Urinary bladder (tissue), 4 donors: ENCODE measurements at places on chromosomes 4 and X. TPM values are rescaled to one million over a fixed set of nuclear protein-coding genes. Genes with fewer than 3 reads are reported as not detected.

DNA sequence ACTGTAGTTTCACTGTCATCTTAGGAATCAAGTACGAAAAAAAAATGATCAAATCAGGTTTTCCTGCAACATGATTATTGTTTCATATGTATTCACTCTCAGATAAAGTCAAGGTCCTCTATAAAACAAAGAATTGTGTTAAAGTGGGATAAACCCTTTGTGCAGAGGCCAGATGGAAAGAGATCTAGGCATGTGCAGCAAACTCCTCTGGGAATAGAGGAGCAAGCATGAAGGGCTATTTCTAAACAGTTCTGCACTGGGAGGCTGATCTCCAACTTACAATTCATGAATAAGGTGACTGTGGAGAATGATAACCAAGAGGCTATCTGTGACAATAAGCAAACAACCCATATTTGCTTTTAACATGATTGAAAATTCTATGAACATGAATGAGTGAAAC lies 2.4 kb upstream of the WDFY3 start:
- no peak for DNase-seq

DNA sequence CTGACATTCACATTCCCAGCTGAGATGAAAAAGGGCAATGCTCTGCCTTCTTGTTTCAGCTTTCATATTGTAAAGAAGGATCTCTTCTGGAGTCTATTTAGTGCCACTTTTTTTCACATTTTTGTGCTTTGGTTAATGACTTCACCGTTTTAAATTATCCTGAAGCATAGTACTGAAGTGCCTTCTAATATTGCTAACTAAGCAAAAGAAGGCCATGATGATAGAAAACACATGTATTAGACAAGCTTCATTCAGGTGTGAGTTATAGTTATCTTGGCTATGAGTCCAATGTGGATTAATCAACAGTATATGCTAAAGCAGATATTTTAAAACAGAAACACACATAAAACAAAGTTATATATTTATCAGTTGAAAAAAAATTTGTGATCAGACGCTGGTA lies 40.4 kb downstream of the NXT2 start:
- no peak for DNase-seq

Gene P2RY10
- total RNA-seq, result 2.2 TPM

Gene ATP8A1
- 59.2 TPM for total RNA-seq

Gene SYNPO2
- 428 TPM for total RNA-seq

Gene SHISA3
- 2.1 TPM for total RNA-seq

DNA sequence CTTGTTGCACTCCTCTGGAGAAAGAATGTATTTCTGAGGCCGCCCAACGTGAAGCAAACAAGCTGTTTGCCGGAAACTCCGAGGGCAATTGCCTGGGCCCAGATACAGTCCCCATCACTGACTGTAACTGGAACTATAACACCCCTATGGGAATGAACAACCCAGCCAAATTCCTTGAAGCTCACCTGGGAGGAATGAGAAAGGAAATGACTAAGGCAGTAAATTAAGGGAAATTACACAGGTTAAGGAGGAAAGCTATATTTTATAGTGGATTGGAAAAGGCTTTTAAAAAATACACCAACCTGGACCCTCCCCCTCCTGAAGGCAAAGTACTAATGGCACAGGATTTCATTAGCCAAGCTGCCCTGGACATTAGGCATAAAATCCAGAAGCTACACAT lies 11.7 kb upstream of the HERC5 start:
- DNase-seq, result no peak

DNA sequence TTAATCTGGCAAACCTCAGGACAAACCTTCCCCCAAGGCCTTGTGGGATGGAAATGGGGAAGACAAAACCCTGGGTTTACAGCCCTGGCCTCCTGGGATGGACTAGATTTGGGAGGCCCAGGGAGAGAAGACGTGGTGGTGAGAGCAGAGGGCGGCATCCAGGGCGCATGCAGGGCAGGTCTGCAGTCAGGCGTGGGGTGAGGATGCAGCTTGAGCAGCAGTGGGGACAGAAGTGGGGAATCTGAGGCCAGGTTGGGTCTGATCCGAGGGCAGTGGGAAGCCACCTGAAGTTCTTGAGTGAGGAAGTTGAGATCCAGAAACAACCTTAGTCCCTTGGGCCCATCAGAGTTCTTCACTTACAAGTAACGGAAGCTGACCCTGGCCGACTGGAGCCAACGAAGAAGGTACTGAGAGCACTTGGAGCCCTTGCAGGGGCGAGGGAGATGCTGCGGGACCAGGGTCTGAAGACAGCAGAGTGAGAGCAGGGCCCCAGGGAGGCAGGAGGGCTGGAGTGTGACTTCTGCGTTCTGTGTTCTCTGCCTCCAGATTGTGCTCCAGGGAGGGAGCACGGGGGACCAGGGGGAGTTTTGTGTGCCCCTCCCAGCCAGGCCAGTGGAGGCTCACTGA lies 42.0 kb upstream of the GPR78 start:
- no peak for DNase-seq

GRCh38 chr4:128162434-128162833 lies 101.3 kb downstream of the LARP1B start:
- no peak for DNase-seq

DNA sequence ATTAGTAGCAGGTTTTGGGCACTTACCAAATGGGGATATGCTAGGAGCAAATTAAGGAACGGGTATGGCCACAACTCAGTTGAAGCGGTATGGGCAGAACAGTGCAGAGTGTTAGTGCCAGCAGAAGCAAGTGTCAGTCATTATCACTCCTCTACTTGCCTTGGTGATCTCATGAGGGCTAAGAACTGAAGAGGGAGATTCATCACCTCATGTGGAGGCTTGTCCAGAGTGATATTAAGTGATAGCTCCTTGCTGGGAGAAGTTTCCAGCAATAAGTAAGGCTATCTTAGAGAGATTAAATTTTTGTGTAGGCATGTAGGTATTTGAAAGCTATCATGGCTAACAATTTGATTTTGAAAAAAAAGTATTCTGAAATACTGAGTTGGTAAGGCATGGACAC lies 615.4 kb upstream of the SMIM31 start:
- DNase-seq, result no peak

- DNase-seq, result no peak
Observed at GRCh38 chrX:82757614-82758013, 750.5 kb upstream of the POU3F4 start.

DNA sequence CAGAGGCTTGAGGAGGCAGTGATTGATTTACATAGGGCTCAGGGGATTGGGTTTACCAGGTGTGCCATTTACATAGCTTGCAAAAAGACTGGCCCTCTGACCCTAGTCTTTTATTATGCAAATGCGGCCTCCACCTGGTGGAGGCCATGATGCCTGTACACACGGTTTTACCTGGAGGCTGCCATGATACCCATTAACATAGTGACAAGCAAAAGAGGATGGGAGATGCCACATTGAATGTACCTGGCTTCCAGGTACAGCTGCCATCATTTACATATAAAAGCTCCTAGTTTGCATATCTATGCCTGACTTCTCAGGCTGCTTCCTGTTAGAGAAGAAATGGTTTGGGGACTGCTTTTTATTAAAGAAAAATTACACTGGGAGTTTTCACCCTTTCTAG lies 72.0 kb downstream of the NEXMIF start:
- no peak for DNase-seq

- DNase-seq, result no peak
Observed at GRCh38 chrX:11908371-11908770, 150.3 kb downstream of the MSL3 start.

Gene SPANXB1
- not detected for total RNA-seq

DNA sequence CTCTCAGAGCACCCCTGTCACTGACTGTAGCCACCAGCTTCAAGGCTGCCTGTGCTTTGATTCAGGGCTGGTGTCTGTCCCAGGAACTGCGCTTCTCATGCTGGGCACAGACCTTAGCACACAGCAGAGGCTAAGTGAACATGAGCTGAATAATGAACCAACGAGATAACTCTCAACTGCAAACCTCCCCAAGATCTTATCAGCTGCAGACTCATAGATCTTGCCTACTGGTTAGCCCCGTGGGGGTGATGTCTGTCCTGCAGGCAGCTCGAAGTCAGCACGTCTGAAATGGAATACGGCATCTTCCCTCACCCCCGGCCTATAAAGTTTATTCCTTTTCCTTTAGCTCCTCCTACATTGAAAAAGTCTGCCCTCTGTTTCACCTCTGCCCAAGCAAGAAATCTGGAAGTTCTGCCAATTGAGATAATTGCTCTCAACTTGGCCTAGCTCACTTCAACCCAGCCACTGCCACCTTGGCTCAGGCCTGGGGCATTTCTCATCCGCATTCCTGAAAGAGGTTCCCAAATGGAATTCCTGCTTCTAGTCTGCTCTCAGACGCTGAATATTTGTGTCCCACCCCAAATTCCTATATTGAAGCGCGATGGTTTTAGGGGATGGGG lies 73.7 kb downstream of the GATB start:
- DNase-seq, result no peak

DNA sequence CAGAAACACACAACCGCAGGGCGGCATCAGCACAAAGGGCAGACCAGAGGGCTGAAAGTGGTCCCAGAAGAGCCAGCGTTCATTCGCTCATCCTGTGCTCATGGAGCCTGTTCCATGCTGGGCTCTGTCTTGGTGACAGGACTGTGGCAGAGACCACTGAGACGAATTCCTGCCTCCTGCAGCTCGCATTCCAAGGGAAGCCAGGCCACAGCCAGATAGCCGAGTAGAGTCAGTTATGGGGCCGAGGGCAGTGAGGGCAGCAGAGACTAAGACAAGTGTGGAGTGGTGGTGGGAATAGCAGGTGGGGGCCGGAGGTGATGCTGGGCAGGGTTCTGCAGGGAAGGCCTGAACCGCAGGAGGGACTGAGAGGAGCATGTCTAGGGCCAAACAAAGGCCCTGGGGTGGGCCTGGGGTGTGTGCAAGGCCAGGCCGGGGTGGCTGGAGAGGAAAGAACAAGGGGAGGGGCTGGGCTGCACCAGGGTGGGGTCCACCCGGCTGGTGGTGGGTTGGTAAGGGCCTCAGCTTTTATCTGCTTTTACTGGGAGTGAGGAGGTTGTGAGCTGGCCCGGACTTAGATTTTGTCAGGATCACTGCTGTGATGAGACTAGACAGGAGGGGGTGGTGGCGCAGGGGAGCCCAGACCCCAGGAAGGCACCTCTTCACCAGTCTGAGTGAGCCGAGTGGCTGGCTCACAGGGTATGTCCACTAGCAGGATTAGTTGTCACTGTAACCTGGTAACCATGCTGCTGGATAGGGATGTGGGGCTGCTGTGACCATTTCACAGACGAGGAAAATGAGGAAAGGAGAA lies 6.3 kb downstream of the PSAPL1 start:
- DNase-seq, result no peak

GRCh38 chr4:2044542-2045517 lies 14.3 kb upstream of the NAT8L start:
- no peak for DNase-seq

Gene PPP1R2C
- total RNA-seq, result not detected

Gene TNIP2
- total RNA-seq, result 13.1 TPM

DNA sequence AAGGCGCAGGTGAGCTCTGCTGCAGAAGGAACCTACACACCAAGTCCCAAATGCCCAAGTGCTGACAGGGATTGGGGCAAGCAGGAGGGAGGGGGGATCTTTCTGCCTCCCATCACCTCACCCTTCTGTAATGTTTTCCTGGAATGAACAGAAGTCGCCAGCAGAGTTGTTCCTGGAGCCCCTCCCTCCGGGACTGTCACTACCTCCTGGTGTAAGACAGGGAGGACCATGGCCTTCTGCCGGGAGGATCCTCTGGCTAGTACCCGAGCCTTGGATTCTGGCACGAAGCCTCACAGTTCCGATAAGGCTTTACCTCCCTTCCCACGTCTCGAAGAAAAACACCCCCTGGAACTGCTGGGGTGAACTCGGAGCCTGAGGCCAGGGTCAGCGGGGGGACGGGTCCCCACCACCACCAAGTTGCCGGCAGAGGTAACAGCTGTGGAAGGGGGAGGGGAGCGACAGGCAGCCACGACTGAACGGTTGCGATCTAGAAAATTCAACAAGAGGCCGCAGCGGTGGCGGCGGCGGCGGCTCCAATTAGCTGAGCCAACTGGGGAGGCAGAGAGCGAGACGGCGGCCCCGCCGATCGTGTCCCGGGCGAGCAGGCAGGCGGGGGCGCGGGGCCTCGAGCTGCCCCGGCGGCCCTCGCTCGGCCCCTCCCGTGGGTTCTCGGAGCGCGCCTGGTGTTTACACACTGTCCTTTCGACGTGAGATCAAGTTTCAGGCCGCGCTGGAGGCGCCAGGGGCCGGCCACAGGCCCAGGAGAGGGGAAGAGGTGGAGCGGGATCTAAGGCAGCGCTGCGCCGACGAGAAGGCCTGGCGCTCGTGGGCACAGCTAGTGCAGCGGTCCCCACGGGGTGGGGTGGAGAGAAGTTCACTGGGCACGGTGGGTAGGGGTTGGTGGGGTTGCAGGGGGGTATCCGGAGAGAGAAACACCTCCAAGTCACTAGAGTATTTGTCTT lies 53.7 kb upstream of the BCOR start:
- no peak for DNase-seq

- DNase-seq, result no peak
Observed at GRCh38 chr4:41140410-41140809, 73.9 kb downstream of the APBB2 start.

DNA sequence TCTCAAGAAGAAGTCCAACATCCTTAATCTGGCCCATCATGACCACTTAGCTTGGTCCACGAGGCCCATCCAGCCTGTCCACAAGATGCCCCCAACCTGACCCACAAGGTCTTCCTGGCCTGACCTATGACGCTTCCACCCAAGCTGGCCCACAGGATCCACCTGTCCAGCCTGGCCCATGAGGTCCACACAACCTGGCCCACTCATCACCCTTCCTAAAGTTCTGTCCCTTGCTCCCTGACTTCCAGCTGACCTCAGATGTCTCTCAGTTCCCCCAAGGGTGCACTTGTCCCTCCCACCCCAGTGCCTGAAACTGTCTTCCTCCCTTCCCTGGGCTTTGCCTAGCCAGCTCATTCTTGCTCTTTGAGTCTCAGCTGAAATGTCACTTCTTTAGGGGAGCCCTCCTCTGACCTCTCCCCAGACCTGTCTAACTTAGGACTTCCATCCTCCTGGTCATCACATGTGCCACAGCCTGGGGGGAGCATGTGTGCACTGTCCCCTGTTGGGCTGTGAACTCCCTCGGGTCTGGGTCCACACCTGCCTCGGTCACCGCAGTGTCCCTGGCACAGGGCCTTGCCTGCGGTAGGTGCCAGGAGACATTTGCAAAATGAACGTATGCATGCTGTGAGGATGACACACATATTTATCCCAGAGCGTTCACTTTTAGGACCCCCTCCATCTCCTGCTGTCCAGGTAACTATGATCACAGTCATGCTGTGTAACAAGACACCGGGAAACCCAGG lies 61.7 kb downstream of the EVC start:
- DNase-seq, result no peak

- no peak for DNase-seq
Observed at GRCh38 chr4:169766741-169767140, 9.0 kb upstream of the HPF1 start.

Gene RASGEF1B
- 15.2 TPM for total RNA-seq

DNA sequence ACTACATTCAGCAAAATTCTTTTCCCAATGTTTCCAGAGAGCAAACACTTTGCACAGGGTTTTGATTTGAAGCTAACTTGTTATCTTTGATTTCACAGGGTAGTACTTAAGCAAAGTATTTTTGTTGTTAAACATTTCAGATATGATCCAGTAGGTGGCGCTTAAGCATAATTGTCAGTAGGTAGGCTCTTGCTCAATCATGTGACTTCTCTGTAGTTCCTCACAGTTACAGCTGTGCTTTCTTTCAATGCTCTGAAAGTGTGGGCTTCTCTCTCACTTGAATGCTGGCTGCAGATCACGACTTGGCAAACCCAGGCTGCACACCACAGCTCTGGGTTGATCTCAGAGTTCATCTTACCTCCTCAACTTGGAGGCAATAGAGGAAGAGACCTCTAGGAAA lies 1016.5 kb downstream of the SH3BGRL start:
- DNase-seq, result no peak

Gene GYPE
- total RNA-seq, result 2.3 TPM
